ENCODE measurements at places on chromosomes 13 and 19.

DNA sequence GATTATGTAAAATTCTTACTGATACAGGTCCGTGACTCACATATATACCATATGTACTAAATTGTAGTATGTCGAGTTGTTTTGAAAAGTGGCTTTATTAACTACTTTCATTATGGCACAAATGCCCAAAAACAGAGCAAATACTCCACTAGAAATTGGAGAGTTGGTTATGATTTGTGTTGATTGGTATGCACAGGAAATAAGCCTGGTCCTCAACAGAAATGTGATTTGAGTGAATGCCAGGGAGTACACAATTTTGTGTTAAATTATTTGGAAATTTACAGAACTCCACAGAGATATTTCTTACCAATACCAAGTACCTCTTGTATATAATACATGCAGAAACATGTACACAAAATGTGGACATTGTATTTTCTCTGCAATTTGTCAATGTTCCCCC is 676.7 kb downstream of the PCDH9 start:
- peak; percentile 5 for DNase-seq

DNA sequence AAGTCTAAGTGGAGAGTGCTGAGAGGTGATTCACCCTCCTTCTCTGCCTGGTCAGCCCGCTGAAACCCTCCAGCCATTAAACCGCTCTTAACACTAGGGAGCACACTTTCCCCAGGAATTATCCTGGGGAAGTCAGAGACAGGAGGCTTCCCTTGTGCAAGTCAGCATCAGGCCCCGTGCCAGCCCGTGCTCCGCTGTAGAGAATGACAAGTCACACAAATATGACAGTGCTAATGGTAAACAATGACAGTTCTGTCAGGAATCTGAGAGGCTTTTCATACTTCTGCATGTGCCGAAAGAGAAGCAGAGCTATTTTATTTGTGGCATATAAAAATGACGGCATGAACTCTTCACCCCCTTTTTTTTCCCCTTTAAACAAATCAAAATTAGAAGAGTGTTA is 816.9 kb upstream of the SLC10A2 start:
- DNase-seq, result peak; percentile 86

GRCh38 chr13:80123945-80124344 is 217.0 kb downstream of the SPRY2 start:
- DNase-seq, result no peak

- no peak for DNase-seq
Observed at GRCh38 chr13:57716295-57716694, 84.8 kb downstream of the PCDH17 start.

- DNase-seq, result no peak
Observed at GRCh38 chr13:36839981-36840380, 21.0 kb downstream of the RFXAP start.

GRCh38 chr13:94170145-94170571 is 309.3 kb downstream of the DCT start:
- no peak for DNase-seq

DNA sequence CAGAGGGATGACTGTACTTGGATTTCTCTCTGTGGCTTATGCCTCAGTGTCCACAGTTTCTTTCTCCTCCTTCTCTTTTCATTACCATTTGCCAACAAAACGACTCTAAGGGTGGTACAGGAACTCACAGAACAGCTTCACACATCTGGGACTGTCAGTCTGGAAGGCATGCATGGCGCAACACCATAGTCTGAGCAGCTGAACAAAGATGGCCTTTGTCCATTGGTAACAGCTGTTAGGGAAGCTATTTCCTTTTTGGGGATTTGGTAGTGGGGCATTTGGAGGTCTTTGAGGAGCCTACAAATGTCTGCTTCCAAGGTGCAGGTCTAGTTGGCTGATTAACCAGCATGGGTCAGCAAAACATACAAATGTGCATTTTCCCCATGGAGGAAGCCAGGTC is 81.4 kb upstream of the PCDH8 start:
- no peak for DNase-seq
